ENCODE measurements at places on chromosomes 6 and 20.

- no peak for DNase-seq
Measured at GRCh38 chr6:111031151-111031550, 49.3 kb downstream of the RPF2 start.

DNA sequence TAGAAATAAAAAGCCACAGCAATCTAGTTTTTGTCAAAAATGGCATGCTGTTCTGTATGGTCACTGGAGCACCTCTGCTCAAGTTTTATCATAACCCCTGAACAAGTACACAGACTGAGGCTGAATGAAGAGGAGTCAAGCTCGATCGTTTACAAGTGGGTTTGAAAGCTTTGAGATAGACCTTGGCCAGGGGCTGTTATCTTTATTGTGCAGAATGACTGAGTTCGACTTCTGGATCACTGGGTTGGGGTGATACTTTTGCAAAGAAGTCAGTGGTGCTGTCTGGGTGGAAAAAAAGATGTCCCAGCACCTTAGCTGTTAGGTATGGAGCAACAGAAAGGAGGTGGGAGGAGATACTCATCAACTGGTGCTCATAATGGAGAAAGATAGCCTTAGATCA, 446.0 kb downstream of the HACE1 start:
- no peak for DNase-seq

- DNase-seq = no peak
Measured at GRCh38 chr6:142903812-142904211, 41.2 kb downstream of the HIVEP2 start.

GRCh38 chr20:48995589-48995988, 50.5 kb upstream of the CSE1L start:
- DNase-seq = no peak

DNA sequence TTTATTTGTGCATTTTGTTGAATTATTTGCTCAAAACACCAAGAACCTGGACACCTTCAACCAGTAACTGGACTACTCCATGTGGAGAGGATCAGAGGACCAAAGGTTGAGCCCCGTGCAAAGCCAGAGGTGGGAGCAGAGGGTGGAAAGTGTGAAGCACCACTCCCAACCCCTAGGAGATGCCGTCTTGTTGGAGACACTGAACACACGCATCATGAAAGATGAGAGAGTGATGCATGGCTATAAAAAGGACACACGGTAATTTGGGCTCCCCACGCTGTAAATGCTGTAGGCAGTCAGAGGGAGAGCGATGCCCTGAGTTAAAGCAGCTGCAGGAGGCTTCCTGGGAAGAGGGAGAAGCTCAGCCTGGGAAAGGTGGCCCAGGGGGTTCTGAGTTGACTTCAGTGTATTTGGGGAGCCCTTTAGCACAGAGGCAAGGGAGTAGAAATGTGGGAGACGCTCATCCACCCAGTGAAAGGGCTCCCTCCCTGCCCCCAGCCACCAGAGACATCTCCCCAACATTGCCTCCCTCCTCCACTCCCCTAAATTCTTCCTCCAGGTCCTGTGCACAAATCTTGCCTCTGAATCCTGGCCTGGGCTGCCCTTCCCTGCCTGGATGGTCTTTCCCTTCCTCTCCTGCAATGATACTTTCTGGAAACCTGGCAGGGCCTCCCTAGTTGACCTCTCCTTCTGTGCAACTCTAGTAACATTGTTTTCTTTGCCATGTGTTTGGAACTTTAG, 55.8 kb upstream of the IYD start:
- no peak for DNase-seq

GRCh38 chr20:38905375-38905774, 20.8 kb upstream of the FAM83D start:
- no peak for DNase-seq

- no peak for DNase-seq
Measured at GRCh38 chr6:126914801-126915200, 203.7 kb upstream of the RSPO3 start.

DNA sequence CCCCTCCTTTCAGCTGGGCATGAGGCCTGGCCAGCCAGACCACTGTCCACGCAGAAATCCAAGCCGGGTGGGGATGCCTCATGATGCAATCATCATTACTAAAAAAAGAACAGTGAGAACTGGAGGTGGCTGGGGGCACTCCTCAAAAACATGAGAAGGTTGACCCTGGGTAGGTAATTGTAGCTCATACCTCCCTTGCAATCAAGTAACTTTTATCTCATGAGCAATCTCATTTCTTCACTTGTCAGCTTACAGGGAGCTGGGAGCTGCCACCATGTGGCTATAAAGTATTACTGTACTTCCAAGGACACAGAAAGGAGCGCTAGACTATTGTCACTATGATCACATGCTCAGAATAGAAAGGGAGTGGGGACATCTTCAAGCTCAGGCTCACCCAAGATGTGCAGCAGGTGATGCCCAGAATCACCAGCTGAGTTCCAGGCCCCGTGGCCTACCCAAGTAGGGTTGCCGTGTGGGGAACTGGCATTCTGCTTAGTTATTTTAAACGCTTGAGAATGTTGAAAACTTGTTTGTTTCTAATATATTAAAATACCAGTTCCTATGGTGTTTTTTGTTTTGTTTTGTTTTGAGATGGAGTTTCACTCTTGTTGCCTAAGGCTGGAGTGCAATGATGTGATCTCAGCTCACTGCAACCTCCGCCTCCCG, 3.0 kb upstream of the CDH26 start:
- DNase-seq = no peak

- DNase-seq = no peak
Measured at GRCh38 chr6:29811377-29811776, 16.2 kb upstream of the HLA-G start.

GRCh38 chr6:150409576-150410066, 40.8 kb downstream of the IYD start:
- DNase-seq = no peak

GRCh38 chr6:18997375-18997826, 610.3 kb downstream of the RNF144B start:
- DNase-seq = peak; percentile 58

DNA sequence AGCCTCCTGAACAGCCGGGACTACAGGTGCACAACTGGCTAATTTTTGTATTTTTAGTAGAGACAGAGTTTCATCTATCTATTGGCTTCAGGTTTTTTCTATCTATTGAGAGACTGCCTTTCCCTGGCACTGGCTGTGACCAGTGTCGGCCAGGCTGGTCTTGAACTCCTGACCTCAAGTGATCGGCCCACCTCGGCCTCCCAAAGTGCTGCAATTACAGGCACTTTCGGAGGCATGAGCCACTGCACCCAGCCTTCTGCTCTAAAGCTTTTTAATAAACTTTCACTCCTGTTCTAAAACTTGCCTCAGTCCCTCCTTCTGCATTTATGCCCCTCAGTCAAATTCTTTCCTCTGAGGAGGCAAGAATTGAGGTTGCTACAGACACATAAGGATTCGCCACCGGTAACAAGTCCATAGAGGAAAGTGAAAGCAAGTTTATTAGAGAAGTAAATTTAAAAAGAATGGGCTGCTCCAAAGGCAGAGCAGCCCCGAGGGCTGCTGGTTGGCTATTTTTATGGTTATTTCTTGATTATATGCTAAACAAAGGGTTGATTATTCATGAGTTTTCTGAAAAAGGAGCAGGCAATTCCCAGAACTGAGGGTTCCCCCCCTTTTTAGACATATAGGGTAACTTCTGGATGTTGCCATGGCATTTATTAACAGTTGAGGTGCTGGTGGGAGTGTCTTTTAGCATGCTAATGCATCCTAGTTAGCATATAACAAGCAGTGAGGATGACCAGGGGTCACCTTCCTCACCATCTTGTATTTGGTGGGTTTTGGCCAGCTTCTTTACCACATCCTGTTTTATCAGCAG, 44.8 kb upstream of the RNGTT start:
- DNase-seq = no peak

GRCh38 chr6:70599187-70599586, 32.5 kb downstream of the SDHAF4 start:
- no peak for DNase-seq

GRCh38 chr20:18727032-18727508, 86.5 kb upstream of the SCP2D1 start:
- no peak for DNase-seq

- DNase-seq = no peak
Measured at GRCh38 chr6:22784601-22785410, 215.4 kb downstream of the HDGFL1 start.

GRCh38 chr6:75437421-75437891, 56.1 kb downstream of the FILIP1 start:
- DNase-seq = no peak

DNA sequence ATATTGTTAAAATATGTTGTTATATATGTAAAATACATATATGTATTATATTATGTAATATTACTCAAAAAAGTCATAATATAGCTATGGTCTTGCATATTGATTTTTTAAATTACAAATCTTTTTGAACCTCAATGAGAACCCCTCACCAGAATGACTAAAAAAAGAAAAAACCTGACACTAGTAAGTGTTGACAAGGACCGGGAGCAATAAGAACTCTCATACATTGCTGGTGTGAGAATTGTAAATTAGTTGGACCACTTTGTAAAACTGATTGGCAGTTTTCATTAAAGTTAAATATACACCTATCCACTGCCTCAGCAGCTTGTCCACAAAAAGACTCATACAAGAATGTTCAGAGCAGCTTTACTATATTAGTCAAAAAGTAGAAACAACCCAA, 280.0 kb downstream of the BMP7 start:
- DNase-seq = no peak

GRCh38 chr20:22555791-22556564, 28.4 kb downstream of the FOXA2 start:
- no peak for DNase-seq

GRCh38 chr6:11332463-11332862, 100.0 kb upstream of the NEDD9 start:
- no peak for DNase-seq

DNA sequence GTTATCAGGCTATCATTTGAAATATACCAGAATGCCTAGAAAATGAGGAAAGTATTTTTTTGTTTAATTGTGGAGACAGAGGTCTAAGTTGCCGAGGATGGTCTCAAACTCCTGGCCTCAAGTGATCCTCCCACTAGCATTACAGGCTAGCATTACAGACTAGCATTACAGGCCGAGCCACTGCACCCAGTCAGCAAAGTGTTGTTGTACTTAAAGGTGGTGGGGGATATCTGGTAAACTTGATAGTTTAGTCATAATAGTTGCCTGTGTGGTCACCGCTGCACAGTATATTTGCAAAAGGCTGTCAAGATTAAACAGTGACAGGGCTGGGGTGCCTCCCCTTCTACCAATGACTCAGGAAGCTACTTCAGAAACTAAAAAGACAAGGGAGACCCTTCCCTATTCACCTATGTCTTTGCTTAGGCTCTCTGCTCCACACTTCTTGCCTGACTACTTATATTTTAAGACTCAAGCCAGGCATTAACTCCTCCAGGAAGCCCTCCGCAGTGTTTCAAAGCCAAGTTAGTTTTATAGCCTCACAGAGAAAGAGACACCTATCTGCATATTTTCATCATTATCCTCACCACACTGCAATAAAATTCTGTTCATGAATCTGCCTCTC, 3.1 kb upstream of the AKIRIN2 start:
- peak; percentile 38 for DNase-seq

DNA sequence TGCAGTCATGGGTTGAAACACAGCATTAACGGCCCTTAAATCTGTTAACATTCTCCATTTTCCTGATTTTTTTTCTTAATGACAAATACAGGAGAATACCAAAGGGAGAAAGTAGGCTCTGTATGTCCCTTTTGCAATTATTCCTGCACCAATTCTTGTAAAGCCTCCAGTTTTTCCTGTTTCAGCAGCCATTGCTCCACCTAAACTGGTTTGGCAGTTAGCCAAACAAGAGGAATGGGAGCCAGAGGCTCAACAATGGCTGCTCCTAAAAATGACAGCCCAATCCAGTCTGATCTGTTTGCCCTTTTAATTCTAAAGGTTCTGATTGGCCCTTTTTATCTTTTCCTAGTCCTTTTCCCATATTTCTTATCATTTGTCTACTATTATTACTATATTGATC, 284.2 kb upstream of the SGK1 start:
- peak; percentile 4 for DNase-seq

DNA sequence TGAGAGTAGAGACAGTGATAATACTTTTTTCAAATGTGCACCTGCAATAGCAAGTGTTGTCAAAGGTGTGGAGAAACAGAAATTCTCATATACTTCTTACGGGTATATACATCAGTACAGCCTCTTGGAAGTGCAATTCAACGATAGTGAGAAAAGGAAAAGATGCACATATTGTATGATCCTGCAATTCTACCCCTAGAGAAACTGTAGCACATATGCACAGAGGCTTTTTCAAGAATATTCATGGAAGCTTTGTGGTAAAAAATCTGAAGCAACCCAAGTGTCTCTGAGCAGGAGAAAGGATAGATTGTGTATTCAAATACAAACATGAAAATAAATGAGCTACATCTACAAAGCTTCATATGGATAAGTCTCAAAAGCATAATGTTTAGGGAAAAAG, 94.7 kb upstream of the PREP start:
- no peak for DNase-seq

DNA sequence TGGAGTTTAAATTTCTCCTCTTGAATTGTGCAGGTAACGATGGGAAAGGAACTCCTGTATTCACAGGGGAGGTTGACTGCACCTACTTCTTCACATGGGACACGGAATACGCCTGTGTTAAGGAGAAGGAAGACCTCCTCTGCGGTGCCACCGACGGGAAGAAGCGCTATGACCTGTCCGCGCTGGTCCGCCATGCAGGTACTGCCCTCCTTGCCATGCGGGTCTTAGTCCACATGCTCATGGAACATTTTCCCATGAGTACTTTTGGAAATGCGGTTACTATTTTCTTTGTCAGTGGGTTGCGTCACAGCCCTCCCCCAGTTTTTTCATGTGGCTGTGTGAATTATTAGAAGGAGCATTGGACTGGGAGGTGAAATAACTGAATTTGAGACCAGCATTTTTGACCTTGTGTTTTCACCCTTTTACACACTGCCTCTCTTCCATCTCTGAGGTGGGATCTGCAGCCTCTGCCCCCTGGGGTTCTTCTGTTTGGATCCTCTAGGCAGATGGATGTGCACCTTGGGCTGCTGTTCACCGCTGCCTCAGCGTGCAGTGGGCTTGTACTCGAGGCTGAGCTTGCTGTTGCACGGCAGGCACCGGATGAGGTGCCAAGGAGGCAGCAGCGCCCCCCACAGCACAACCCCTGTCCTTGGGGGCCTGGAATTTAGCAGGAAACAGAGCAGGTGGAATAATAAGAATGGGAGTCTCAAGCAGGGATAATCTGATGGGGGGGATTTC, 71.8 kb downstream of the IGF2R start:
- no peak for DNase-seq

DNA sequence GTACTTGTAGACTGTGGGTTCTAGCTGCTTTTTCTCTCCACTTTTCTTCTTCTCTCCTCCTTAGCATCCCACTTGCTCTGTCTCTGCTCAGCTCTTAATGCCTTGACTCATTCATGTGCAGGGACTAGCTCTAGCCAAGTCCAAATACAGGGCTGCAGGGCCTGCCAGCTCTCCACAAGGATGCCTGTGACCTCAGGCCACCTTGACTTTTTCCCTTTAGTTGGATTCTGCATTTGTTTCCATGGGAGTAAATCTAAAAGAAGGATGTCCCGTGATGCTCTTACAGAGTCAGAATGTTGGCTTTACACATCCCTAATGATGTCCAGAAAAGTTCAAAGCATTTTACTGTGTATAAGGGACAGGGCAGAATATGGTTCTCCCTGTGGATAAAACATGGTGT, 101.8 kb upstream of the PREP start:
- DNase-seq = no peak

GRCh38 chr6:56761651-56762050, 119.0 kb upstream of the DST start:
- DNase-seq = no peak
